ENCODE measurements at places on chromosomes 3 and 15. TPM values are rescaled to one million over a fixed set of nuclear protein-coding genes. Genes with fewer than 3 reads are reported as not detected.

Gene FXR1
- total RNA-seq = 141 TPM

Gene ROPN1
- not detected for total RNA-seq

Gene PEAK1
- 25.1 TPM for total RNA-seq

Gene C3orf70
- not detected for total RNA-seq

Gene MAP3K13
- total RNA-seq = 14.1 TPM

Gene KNG1
- total RNA-seq = not detected

Gene LRRC31
- total RNA-seq = not detected

Gene P2RY13
- total RNA-seq = not detected

Gene TMIE
- total RNA-seq = 0.16 TPM

All from CD8-positive, alpha-beta memory T cell (primary cell).